ENCODE measurements at places on chromosomes 16 and 17.

- DNase-seq: peak; percentile 67
Observed at GRCh38 chr16:62225675-62226074, 189.4 kb upstream of the CDH8 start.

DNA sequence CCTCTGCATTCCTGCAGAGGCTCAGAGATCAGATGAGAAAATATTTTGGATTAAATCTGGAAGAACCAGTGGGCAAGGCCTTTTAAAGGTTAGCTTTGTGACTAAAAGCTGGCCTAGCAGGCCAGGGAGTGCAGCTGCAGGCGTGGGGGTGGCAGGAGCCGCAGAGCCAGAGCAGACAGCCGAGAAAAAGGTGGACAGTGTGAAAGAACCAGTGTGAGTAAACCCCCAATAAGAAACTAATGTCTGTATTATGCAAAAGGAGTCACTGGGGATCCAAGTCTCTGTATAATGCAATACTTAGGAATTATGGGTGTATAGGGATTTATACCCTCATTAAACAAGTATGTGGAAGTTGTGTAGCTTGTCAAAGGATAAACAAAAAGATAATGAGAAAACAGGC, 21.4 kb upstream of the SPACA3 start:
- DNase-seq: no peak

DNA sequence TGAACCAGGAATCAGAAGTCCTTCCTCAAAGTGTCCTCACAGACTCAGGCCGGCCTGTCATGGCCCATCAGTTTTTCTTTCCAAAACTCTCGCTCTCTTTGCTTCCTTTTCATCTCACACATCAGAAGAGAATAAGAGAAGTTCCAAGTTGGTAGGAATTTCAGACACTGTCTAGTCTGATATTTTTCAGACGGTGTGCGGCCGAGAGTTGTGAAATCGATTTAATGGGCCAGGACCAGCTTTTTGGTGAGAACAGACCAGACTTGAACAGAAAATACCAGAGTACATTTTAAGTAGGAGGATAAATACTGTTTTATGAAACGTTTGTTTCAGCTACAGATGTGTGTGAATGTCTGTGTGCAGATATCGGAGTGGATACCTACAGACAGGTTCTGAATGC, 24.8 kb upstream of the RCVRN start:
- DNase-seq: no peak

- no peak for DNase-seq
Observed at GRCh38 chr17:81099888-81100287, 64.9 kb downstream of the BAIAP2 start.

GRCh38 chr16:70638814-70639792, 7.3 kb upstream of the IL34 start:
- DNase-seq: no peak

DNA sequence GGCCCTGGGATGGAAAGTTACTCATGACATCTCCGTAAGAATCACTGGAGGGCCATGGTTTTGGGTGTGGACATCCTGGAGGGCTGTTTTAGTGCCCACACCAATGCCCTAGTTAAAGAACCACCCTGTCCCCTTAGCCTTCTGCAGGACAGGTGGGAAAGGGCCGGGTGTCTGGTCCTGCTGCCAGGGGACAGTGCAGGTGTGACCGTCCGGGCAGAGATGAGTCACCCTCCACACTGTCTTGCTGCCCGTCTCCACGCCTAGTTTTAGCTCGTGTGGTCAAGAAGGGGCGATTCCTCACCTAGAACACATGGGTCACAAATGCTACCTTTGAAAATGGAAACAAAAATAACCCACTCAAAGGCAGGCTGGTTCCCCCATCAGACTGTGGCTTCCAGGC, 17.0 kb downstream of the CEP295NL start:
- peak; percentile 35 for DNase-seq

DNA sequence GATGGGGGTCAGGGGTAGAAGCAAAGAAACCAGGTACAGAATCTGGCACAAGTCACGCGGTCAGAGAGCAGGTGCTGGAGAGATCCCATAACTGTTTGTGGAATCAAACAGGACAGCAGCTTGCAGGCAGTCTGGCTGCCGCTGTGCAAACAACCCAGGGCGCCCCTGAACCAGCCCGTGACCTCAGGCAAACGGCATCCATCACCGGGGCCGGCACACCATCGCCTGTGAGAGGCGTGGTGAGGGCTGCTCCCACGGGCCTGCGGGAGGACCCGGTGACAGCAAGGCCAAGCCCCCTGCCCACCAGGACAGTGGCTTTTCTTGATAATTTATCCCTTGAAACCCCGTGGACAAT, 47.9 kb downstream of the CBFA2T3 start:
- DNase-seq: no peak

DNA sequence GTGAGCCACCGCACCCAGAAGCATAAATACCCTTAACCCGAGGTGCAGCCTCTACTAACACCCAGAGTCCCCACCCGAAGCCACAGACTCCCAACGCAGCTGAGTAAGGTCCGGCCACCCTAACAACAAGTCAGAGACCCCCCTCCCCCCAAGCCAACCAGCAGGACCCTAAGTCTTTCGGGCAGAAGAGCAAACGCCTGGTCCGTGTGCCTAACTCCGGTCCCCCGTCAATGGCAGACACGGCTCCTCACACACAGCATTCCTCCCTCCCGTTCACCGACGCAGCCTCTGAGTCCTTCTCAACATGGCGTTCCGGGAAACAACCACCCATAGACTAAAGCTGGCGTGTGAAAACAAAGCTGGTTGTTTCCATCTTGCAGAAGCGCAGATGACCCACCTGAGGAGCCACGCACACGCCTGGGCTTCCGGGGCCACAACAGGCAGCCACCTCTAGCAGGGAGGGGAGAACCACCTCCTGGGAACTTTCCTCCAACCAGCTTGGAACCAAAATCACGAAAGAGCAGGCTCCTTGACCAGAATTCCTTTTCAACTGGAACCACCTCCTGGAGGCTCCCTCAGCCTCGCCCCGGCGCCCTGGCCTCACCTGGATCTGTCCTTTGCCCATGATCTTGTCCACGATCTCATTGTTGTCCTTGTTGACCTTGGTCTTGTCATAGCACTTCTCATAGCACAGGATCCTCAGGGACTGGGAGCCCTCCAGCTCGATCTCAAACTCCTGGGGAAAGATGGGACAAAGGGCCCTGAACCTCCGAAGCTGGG, 52.7 kb downstream of the TIMM22 start:
- DNase-seq: no peak

DNA sequence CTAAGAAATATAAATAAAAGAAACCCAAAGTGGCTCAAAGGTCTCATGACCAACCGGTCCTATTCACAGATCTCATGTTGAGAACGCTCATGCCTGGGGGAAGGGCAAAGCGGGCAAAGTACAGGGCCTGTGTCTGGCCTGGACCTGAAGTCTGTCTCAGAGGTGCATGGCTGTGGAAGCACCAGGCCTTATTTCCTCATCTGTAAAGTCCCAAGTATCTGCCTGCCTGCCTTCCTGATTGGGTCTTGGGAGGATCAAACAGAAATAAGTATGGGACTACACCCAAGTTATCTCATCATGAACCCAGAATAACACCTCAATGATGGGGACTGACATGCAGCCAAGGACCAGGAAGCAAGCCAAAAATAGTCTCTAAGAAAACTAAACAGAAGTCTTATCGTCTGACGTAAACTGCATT, 14.2 kb downstream of the AXIN2 start:
- DNase-seq: peak; percentile 16

- no peak for DNase-seq
Observed at GRCh38 chr16:51542981-51543815, 392.1 kb upstream of the SALL1 start.

DNA sequence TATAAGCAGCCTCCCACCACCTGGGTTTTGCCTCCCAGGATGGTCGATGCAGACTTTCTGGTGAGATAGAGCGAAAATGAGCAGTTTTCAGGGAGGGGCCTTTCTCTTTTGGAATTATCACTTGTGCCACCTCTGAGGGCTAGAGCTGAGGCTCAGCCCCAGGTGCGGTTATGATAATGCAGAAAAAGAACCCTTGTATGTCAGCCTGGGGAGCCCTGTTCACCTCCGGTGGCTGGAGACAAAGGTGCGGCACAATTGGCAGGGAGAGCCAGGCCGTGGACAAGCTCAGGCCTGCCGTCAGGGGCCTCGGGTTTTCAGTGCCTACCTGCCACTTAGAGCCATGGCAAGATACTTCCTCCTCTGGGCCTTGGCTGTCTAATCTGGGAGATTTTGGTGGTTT, 4.4 kb downstream of the SCPEP1 start:
- no peak for DNase-seq

- no peak for DNase-seq
Observed at GRCh38 chr17:50375858-50376538, 3.0 kb downstream of the EME1 start.

DNA sequence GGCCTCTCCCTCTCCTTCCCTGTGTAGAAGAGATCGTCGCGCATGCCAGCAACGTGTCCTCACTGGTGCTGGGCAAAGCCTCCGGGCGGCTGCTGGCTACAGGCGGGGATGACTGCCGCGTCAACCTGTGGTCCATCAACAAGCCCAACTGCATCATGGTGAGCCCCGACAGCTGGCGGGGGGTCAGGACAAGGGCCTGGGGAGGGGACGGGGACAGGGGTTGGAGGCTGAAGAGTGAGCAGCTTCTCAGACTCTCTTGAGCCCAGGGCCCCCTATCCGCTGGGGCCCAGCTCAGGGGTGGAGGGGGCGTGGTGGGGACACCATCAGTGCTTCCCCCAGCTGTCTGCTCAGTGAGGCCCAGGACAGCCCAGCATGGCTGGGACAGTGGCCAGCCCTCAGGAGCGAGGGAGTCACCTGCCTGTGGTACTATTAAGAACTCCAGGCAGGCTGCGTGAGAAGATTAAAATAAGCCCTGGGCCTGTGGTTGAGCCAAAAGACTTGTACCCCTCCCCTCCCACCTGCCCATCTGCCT, 6.2 kb downstream of the KATNB1 start:
- DNase-seq: no peak

DNA sequence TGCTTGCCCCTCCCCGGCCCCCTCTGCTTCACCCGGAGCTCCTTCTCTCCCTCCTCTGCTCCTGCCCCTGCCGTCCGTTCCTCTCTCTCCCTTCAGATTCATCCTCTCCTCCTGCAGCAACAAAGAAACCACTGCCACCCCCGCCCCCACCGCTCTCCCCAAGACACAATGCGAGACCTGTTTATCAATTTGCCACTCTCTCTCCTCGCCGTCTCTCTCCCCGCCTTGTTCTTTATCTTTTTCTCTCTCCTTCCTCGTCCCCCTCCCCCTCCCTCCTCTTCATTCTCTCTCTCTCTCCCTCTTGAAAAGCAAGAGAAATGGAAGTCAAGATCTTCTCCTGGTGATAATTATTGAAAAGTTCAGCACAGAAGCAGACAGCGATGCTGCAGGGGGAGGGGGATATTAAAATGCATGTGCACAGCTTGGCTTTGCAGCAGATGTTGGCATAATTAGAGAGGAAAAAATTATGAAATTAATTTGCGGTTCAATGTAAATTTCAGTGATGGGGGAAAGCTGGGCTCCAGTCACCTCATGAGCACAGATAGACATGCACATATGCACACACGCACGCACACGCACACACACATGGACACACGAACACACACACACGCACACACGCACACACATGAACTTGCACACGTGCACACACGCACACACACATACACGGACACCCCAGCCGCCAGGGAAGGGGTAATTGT, 58.1 kb upstream of the CBFA2T3 start:
- no peak for DNase-seq

DNA sequence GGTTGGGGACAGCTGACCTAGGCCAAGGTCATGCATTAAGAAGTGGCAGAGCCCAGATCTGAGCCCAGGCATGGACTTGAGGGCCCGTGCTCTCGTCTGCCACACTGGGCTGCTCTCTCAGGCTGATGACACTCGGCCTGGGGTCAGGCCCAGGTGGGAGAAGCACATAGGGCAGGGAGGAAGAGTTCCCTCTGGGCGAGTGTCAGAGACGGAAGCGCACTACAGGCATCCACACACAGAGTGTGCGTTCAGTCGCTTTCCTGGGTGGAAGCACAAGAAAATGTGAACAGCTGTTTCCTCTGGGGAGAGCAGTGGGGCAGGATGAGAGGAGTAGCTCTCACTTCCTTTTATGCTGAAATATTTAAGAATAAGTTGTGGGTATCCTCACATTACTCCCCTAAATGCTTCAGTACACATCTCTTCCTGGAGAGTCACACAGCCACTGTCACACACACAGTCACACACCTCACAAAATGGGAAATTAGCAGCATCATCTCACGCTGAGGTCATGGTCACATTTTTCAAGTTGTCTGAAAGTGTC, 59.7 kb downstream of the B9D1 start:
- DNase-seq: peak; percentile 14

- DNase-seq: no peak
Observed at GRCh38 chr16:49455181-49455990, 81.8 kb downstream of the C16orf78 start.

DNA sequence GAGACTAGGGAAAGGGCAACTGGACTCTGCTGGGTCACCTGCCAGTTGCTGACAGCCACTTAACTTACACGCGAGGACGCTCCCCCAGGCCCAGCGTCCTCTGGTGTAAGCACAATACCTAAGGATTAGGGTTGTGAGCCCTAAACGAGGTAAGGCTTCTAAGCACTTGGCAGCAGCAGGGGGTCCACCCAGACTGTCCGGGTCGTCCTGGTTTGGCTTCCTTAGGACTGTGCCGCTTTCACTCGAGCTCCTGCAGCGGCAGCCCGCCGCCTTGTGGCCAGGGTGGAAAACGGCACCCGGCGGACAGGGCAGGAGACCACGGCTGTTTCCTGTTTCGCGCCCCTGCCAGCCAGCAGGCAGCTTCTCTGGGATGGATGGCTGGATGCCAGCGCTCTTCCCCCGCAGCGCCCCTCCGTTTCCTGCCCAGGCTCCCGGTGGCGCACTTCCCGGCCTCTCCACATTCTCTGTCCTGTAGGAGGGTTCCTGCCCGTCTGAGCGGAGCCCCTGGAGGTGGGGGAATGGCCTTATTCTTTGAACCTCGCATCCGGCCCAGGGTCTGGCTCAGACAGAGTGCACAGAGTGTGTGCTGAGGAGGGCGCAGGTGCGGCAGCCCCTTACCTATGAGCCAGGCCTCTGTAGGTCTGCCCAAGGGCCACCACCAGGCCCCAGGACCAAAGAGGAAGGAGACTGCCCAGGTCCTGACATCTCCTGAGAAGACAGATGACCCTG, 47.0 kb upstream of the AMZ2 start:
- peak; percentile 75 for DNase-seq

DNA sequence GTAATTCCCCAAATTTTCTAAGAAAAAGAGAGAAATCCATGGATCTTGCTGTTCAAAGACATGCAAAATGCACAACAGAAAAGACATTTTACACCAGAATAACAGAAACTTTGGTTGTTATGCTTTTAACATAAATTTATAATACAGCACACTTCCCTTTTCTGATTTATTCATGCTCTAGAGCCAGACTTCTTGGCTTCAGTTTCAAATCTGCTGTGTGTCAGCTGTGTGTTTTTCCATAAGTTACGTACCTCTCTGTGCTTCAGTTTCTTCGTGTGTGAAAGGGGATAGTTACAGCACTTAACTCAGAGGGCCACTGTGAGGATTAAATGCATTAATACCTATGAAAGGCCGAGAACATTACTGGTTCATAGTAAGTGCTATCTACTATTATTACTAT, 6.8 kb upstream of the CCL3L1 start:
- DNase-seq: no peak

GRCh38 chr16:57589374-57589773, 39.1 kb upstream of the ADGRG1 start:
- no peak for DNase-seq
